AG09319 (cell line): ENCODE measurements at places on chromosomes 5 and 9.

DNA sequence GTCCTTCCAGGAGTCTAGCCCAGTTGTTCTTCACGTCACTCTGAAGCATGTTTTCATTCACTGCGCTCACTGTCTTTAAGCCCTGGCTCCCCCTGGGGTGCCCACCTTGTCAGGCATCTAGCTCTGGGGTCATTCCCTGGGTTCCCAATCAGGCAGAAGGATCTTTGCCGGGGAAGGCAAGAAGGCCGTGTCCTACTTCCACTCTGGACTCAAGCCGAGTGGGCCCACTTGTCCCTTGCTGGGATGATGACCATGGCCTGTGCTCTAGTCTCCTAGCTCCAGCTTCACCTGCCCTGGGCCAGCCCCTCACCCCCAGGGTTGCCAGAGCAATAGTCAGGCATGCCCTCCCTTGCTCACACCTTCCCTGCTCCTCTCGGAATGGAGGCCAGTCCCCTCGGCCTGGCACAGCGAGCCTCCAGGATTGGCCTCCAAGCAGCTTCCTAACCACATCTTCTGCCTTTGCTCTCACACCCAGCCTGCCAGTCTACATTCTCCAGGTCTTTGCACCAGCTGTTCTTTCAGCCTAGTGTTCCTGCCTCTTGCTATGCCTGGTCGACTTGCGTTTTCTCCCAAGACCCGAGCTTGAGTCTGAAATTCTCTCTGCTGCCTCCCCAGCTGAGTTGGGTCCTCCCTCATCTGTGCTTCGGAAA lies 32.2 kb upstream of the PSD2 start:
- DNase-seq = no peak

- no peak for DNase-seq
Observed at GRCh38 chr5:172502410-172502809, 48.1 kb upstream of the SH3PXD2B start.

DNA sequence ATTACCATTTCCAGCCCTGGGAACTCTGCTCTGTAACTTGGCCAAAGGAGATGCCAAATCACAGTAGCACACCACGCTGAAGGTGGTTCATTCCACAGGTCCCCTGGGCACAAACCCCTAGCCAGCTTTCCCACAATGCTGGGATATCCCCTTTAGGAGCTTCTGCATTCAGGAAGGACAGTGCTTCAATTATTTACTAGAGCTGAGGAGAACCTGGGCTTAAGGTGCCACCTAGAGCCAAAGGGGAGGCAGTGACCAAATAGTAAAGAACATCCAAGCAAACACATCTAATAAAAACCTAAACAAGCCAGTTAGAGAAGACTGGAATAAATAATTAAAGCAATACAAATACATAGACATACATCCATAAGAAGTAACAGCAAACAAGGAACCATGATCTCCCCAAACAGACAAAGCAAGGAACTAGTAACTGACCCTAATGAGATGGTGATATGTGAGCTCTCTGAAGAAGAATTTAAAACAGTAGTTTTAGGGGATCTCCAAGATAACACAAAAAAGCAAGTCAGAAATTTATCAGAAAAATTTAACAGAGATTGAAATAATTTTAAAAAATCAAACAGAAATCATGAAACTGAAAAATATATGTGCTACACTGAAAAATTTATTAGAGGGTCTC lies 14.6 kb downstream of the KIF4B start:
- DNase-seq = no peak

GRCh38 chr5:143573568-143574170 lies 170.2 kb upstream of the NR3C1 start:
- DNase-seq = no peak

- no peak for DNase-seq
Observed at GRCh38 chr5:1227667-1228066, 2.5 kb downstream of the SLC6A18 start.

- DNase-seq = no peak
Observed at GRCh38 chr5:43661102-43661501, 58.1 kb downstream of the NNT start.

- DNase-seq = no peak
Observed at GRCh38 chr9:134396258-134396742, 70.0 kb downstream of the RXRA start.

DNA sequence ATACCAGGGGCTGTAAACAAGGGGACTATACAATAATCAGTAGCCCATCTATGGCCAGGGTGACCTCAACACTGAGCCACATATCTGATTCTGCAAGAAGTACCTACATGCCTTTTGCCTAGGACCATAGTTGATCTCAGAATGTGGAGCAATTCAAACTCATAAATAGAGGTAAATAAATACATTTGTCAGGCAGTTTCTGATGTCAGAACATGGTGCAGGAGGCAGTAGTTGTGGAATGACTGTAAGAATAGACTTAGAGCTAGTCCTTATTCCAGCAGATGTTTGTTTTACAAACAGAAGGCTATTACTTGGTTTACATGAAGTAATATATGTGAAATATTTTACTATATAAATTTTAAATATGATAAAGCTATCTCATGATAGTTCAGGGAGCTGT lies 330.7 kb upstream of the DAB2 start:
- no peak for DNase-seq

GRCh38 chr9:111627260-111627963 lies 3.7 kb upstream of the DNAJC25 start:
- DNase-seq = no peak
